Activated naive CD8-positive, alpha-beta T cell treated with anti-CD3 and anti-CD28 coated beads, Interleukin-2, amount 50 U/mL, for 24 hours (primary cell): ENCODE measurements at places on chromosomes 16 and 17.
A peak's percentile ranks its signal among the peaks of the same experiment; 100 is the strongest.

DNA sequence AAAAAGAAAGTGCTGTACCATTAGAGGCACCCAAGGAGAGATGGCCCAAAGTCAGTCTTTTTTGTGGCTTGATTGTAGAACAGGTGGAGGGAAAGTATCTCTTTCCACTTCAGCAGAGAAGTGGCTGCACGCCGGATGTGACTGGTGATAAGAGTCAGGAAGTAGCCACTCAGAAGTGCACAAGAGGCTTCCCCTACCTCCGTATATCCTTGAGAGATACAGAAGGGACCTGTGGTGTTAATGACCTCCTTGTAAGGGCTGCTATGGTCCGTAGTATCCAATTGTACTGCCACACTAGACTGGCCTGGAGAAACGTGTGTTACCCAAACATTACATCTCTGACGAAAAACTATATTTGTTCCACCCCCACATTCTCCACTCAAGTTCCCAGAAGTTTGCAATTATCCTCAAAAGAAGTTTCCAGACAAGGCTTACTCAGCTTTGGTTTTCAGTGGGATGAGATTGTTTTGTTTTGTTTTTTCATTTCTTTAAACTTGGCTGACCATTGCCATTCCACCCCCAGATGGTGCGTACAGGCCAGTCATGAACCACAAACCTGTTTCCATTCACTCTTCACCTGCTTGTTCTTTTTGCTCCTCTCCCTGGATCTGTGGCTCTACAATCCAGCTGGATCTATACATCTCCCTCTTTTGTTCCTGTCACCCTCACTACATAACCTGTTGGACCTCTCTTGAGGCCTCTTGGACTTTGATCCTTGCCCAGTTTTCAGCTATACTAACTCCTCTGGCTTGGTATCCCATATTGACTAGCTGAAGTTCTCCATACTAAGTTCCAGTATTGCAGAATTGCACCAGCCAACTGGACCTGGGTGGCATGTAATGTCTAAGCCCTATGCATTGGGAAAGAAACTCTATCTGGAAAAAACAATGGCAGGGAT lies 20.7 kb upstream of the MED13 start:
- DNase-seq, result no peak

- DNase-seq, result peak; percentile 85
Measured at GRCh38 chr16:85393674-85394451, 219.3 kb upstream of the GSE1 start.

DNA sequence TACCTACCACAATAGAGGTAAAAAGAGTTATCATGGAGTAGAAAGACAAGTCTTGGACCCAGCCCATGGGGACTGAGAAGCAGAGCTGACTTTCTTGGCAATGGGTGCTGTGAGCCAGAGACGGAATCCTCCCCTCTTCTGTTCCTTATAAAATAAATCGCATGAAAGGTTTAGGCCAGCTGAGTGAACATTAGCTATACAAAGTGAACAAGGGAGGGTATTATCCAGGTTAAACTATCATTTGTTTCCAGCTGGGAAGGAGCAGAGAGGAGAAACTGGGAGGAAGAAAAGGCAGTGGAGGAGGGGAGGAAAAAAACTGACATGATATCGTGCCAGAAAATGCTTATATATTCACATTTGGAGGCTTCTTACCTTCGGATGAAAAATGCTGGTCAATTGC lies 13.3 kb upstream of the PAFAH1B1 start:
- no peak for DNase-seq

- no peak for DNase-seq
Measured at GRCh38 chr16:9280069-9280466, 188.6 kb downstream of the HAPSTR1 start.

DNA sequence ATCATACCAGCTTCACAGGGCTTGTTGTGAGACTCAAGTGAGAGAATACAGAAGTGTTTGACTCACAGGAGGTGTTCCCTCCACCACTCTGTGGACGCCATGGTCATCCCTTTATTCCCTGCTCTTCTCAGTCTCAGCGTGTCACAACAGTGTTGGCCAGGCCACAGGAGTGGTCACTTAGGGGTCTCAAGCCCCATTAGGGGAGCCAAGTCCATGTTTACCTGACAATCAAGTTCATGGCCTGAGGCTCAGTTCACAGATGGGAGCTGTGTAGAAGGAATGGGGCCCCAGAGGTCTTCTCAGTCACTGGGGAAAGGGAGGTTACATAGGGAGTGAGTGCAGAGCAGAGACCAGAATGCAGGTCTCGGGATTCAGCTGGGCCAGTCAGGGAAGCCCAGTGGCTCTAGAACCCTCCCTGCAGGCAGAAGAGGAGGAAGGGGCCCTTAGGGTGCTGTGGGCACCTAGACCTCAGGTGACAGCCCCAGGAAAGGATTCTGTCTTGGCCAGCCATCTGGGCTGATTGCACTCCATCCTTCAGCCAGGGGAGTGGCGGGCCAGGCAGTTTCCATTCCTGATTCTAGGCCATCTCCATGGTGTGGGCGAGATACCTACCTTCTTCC lies 9.5 kb upstream of the CENPT start:
- no peak for DNase-seq

- no peak for DNase-seq
Measured at GRCh38 chr16:60815033-60815432, 1221.2 kb downstream of the CDH8 start.

GRCh38 chr16:27906883-27907282 lies 156.6 kb downstream of the GSG1L start:
- no peak for DNase-seq

GRCh38 chr17:7129311-7129710 lies 14.7 kb upstream of the ASGR2 start:
- no peak for DNase-seq

- DNase-seq, result no peak
Measured at GRCh38 chr16:61937646-61938045, 98.6 kb downstream of the CDH8 start.

- DNase-seq, result no peak
Measured at GRCh38 chr16:86466696-86467406, 43.5 kb upstream of the FOXF1 start.

DNA sequence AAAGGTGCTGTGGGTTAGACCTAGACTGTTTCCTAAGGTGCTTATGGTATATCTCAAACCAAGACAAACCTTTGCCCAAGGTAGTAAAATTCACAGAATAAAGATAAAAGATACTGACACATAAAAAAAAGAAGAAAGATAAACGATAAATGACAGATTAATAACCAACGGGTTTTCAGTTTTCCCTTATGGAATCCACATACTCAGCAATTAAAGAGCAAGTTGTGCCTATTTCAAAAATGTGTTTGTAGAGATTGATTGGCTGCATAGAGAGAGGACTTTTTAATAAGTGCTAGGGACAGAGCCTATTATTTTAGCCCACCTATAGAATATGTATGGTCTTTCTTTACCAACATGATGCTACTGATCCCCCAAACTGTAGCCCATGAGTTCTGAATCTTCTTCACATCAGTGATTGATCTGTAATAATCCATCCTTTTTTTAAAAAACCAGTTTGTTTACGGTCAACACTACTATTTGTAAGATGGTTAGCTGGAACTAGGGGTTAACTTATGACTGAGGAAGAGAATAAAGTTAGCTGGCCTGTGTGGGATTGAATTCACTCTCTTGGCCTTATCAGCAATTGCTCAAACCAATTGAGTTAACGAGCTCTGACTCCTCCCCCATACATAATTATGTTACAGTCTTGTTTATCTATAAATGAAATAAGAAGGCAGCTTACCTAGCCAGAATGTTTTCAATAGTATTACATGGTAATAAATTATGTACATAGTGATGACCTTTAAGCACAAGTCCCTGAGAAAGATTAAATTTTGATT lies 53.8 kb downstream of the SNX11 start:
- DNase-seq, result no peak

GRCh38 chr16:89009343-89010209 lies 32.6 kb upstream of the CBFA2T3 start:
- DNase-seq, result no peak

GRCh38 chr17:63504261-63504660 lies 18.9 kb upstream of the KCNH6 start:
- no peak for DNase-seq

DNA sequence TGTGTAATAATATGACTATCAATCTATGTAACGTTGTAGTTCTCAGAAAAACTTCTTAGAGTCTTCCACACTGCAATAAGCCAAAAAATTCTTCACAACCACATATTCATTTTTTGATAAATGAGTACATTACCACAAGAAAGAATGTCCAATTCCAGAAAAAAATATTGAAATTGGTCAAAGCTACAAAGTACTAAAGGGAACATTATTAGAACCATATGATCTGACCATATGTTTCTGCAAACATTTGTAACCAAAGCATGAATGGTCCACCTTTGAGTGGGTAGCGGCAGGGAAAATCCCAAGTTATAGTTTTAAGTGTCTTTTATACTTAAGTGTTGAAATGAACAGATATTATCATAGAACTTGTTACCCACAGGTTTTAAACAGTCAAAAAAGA lies 71.7 kb upstream of the NACA2 start:
- DNase-seq, result no peak

DNA sequence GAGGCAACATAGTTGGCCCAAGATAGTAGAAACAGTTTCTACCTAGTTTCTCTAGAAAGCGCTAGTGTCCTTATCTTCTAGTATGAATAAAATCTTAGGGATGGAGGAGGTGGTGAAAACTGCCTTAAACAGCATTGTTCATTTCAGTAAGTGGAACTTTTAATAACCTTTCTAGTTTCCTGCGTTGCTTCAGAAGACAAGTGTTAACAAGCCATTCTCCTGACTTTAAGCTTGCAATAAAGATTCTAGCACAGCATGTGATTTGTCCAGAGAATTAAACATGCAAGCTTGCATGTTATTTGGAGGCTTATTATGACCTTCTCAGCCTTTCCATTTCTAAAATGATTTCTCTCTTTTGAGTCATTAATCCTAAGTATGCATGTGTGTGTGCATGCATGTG lies 72.3 kb downstream of the TANGO6 start:
- no peak for DNase-seq

DNA sequence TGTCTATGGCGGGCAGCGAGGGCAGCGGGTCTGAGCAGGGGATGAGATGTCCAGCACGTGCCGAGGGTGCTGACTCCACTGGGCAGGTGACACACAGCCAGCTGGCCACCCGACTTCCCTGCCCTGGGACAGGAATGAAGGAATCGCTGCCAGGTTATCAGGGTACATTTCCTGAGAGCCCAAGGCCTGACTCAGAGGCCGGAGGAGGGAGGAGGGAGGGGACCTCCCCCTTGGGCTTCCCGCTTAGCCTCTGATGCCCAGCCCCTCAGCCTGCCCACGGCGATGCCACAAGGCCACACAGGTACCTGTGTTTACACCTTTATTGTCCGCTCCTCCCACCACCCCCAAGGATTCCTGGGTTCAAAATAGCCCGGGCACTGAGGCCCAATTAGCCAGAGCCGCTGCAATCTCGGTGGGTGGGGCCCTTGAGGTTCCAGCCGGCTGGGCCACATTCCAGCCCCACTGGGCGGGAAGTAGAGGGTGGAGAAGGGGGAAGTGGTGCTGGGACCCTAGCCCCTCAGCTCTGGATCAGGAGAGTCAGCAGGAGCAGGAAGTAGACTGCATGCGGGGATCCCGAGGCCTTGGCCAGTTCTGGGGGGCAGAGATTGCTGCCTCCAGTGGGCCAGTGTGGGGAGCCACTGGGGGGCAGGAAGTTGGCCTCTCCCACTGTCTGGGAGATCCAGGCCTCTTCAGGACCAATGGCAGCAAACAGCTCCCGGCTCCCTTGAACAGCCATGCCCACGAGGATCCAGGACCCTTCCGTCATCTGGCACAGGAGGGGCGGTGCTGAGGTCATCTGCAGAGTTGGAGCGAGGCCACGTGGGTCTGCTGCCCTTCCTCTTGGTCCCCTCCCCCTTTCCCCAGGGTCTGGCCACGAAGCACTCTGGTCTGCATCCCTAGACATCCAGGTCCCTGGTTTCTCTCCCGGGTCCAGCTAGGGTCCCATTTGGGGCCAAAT lies 3.4 kb upstream of the PRSS8 start:
- no peak for DNase-seq

- DNase-seq, result no peak
Measured at GRCh38 chr17:35819455-35819854, 10.2 kb downstream of the TAF15 start.

DNA sequence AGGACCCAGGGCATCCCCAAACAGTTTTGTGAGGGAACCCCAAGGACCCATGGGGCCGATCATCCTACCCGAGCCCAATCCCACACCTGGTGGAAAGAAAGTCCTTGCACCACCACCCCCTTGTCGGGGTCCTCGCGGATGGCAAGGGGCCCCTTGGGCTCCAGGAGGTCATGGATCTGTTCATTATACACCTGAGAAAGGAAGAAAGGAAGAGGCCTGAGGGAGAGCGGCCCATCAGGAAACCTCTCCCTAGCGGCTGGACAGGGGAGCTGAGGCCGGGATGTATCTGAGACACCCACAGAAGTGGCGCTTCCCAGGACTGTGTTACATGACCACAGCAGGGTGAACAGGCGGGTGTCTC lies 12.8 kb downstream of the KIF18B start:
- DNase-seq, result no peak

- DNase-seq, result no peak
Measured at GRCh38 chr17:31449111-31449510, 57.6 kb downstream of the RAB11FIP4 start.

DNA sequence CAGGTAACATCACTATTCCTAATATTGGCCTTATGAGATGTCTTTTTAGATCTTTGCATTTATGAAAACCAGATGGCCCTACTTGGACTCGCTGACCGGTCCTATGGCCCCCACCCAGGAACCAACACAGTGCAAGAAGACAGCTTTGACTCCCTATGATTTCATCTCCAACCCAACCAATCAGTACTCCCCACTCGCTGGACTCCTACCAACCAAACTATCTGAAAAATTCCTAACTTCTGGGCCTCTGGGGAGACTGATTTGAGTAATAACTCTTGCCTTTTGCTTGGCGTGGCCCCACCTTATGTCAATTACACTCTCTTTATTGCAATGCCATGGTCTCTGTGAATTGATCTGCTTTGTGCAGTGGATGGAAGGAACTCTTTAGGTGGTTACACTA lies 828.9 kb downstream of the CDH11 start:
- DNase-seq, result no peak

DNA sequence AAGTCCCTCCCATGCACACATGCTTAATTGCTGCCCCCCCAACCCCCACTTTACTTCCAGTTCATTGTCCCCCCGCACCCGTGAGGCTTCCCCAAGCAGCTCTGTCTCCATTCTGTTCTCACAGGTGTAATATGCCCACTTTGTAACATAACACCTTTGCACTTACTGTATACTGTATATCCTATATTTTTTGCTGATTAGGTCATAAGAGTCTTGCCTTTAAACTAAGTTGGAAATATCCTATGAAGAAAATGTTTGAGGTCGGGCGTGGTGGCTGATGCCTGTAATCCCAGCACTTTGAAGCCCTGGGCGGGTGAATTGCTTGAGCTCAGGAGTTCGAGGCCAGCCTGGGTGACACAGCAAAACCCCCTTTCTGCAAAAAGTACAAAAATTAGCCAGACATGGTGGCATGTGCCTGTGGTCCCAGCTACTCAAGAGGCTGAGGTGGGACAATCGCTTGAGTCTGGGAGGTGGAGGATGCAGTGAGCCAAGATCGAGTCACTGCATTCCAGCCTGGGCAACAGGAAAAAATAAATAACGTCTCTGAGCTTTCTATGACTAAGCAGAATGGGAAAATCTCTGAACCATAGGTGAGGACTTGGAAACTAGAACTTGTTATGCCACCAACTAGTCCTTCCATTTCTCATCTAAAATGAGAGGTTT lies 76.1 kb downstream of the TNRC6C start:
- DNase-seq, result no peak

- peak; percentile 5 for DNase-seq
Measured at GRCh38 chr16:82133798-82134197, 36.2 kb downstream of the MPHOSPH6 start.
